ENCODE measurements at places on chromosomes 7 and 10.

DNA sequence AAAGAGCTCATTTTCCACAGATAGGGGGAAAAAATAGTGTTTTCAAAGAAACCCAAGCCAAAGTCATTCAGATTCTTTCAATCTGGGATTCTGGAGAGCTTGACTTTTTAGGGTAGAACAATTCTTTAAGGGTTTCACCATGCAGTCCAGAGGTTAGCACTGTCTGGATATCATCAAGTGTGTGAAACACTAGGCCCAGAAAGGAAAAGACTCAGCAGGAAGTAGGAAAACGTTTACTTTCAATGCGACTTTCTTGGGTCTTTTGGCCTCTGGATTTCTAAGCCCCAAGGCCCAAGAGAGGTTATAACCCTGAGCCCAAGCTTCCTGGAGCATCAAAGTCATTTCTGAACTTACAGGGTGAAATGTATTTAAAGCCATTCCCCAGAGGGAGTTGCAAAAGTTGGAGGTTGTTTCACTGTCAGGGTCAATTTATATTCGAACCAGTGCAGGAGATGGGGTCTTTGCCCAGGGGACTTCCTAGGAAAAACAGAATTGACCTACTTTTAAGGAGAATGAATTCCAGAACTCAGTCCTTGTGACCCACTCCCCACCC is 158.0 kb downstream of the C7orf25 start:
- no peak for DNase-seq

- DNase-seq = no peak
Measured at GRCh38 chr10:95517536-95518454, 43.4 kb downstream of the SORBS1 start.

DNA sequence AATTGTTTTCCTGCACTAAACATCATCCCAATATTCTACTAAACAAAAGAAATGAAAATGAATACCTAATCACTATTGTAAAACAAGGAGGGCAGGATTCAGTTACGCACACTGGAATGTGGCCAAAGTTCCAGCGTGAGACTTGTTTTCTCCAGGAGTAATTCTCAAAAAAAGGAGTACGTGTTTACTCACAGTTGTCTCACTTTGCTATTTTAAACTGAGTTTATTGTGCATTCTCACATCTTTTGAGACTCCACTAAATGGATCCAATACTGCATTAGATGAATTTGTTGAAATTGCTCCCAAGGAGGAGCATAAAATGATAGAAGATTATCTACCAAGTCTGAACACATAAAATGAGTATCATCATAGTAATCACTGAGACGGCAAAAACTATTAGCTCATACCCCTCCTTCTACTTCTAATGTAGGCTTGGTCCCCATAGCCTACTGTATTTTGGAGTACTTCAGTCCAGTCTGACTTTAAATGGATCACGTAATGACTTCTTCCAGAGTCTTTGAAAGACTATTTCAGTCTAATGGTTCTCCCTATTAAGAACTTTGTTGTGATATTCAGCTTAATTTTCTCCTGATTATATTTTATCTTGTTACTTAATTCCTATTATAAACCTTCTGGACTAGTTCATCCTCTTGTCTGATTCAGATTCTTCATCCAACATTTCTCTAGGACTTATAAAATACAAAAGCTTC is 3.8 kb downstream of the GRM3 start:
- no peak for DNase-seq

DNA sequence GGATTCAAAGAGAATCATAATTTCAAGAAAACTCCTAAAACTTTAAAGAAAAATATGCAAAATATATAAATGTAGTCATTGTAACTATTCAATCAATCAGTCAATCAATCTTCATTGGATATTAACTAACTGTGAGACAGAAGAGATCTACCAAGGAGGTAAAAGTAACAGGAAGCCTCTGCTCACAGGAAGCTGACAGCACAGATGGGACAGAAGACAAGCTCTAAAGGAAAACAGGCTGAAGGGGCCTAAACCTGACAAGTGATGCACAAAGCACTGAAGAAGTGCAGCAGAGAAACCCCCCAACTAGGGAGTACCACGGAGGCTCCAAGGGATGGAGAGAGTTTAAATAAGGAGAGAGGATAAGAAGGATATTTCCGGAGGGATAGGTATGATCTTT is 173.0 kb downstream of the SKAP2 start:
- no peak for DNase-seq

DNA sequence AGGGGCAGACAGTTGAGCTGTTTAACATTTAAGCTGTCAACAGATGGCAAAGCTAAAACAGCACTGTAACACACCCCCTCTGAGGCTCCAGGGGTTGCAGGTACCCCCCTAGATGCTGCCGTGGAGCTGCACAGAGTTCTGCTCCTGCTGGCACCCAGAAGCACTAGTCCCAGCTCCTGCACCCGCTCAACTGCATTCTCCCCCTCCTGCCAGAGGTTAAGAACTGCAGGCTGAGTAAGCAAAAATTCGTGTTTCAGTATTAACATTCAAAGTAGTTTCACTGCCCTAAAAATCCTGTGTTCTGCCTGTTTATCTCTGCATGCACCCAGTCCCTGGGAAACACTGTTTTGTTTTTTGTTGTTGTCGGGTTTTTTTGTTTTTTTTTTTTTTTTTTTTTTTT is 790.8 kb upstream of the KCND2 start:
- DNase-seq = peak; percentile 57

- no peak for DNase-seq
Measured at GRCh38 chr10:68334672-68335467, 2.1 kb upstream of the PBLD start.

- no peak for DNase-seq
Measured at GRCh38 chr10:81026591-81026990, 488.9 kb downstream of the SH2D4B start.

DNA sequence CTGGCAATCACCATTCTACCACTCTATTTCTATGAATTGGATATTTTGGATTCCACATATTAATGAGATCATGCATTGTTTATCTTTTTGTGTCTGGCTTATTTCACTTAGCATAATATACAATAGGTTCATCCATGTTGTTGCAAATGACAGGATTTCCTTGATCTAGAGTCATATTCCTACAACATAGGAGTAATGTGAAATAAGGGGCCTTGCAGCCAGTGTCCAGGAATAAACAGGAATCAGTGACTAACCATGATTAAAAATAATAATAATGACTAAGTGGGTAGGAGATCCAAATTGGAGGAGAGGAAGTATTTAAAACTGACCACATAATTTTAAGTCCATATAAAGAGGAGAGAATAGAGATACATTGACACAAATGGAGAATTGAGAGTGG is 49.9 kb downstream of the SCIN start:
- no peak for DNase-seq

GRCh38 chr7:151498495-151498894 is 21.2 kb downstream of the RHEB start:
- no peak for DNase-seq

GRCh38 chr7:36423633-36424032 is 34.0 kb downstream of the ANLN start:
- DNase-seq = no peak
